ENCODE measurements at places on chromosomes 2 and 18. TPM values are rescaled to one million over a fixed set of nuclear protein-coding genes. Genes with fewer than 3 reads are reported as not detected.

PROKR1 gene
- 0.18 TPM for total RNA-seq

MYCN gene
- total RNA-seq = not detected

POU3F3 gene
- not detected for total RNA-seq

TSPYL6 gene
- total RNA-seq = 8.8 TPM

DNA sequence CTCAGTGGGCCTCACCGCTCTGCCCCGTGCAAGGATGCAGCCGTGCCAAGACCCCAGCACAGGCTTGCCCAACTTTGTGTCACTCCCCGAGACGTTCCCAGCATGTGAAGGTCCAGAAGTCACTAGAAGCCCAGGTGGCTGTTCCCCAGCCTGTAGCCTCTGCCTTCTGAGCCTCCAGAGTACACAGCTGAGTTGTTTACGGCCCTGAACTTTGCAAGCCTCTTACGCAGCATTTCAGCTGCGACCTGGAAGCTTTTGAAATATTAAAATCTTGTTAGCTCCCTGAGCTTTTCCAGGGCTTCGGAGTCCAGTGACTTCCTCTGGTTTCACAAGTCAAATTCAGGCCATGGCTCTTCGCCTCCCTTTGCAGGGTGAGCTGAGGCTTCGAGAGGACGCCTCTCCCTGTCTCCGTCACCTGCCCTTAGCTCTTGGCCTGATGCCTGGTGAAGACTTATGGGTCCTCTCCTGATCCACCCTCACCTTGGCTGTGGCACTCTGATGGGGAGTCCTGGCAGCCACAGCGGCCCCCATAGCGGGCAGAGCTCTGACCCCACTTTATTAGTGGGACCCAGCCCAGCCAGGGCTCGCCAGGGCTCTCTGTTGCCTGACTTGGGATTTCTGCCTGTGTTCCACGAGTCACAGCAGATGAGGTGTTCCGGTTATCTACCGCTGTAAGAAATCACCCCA, 76.5 kb upstream of the HPCAL1 start:
- DNase-seq = no peak

DNA sequence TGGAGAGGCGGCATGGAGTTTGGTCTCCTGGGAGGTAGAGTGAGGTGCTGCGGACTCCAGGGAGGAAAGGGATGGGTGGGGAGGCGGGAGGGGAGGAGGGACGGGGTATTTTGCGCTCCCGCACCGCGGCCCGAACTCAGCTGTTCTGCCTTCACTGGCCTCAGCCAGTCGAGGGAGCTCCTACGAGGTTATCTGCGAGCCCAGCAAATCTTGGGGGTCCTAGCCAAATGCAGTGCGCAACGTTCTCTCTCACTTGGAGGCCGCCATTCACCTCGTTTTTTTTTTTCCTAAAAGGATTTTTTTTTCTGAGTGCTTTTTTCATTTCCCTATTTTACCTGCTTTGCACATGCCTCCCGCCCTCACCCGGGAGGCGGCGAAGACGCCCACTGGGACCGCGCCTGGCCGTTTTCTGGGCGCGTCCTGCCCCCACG, 877 bp upstream of the BCL2L11 start:
- DNase-seq = no peak

- DNase-seq = no peak
Measured at GRCh38 chr2:239300242-239300641, 100.6 kb downstream of the HDAC4 start.

DNA sequence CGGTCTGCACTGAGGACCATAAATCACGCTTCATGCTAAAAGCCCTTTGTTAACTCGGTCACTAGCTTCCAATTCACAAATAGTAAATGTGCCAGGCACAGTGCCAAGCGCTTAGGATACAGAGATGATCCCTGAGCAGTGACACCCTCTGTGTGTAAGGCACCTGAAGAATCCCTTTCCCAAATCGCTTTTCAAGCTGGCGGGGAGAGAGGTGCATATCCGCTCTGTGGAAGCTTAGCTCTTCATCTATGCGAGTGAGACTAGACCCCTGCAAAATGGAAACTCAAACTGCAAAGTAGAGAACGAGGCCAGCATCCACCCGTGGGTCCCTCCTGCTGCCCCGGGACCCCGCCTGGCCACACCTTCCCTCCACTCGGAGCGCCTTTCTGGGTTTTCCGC, 2.4 kb downstream of the PIEZO2 start:
- no peak for DNase-seq

GRCh38 chr18:58256316-58257080, 212.5 kb downstream of the NEDD4L start:
- DNase-seq = no peak

- peak; percentile 77 for DNase-seq
Measured at GRCh38 chr2:26469092-26469710, 8.7 kb downstream of the OTOF start.

DNA sequence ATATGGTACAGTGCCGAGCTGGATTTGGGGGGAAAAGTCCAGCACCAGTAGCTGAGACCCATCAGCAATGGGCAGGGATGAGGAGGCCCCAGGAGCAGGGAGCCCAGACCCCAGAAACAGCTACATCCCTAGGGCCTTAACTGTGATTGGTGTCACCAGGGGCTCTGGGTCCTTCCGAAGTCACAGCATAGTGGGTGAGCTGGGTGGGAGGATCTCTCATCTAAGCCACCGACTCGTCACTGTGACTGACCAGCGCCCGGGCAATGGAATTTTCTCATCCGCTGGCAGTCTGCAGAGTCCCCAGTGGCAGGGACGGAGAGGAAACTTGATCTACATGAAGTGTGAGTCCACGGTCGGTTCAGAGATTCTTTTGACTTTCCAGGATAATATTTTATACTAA, 186.5 kb downstream of the SH3BP4 start:
- DNase-seq = no peak

GRCh38 chr2:183011743-183012142, 26.5 kb downstream of the NCKAP1 start:
- DNase-seq = no peak

DNA sequence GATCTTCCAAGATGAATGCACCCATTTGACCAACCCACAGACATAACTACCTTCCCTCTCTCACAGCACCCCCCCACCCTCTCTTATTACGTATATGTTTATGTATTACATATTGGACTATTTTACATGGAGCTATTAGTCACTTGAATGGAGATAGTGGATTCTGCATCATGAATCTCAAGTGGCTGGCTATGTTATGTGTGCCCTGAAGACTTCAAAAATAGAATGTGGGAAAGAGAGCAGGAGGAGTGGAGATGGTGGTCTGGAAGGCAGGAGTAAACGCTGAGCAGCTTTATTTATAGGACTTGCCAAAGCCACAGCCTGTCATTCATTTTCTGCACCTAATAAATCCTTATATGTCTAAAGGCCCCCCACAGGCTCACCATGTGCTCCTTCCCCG, 4.9 kb downstream of the ANTXR1 start:
- no peak for DNase-seq

- no peak for DNase-seq
Measured at GRCh38 chr2:29834624-29835023, 86.8 kb downstream of the ALK start.

DNA sequence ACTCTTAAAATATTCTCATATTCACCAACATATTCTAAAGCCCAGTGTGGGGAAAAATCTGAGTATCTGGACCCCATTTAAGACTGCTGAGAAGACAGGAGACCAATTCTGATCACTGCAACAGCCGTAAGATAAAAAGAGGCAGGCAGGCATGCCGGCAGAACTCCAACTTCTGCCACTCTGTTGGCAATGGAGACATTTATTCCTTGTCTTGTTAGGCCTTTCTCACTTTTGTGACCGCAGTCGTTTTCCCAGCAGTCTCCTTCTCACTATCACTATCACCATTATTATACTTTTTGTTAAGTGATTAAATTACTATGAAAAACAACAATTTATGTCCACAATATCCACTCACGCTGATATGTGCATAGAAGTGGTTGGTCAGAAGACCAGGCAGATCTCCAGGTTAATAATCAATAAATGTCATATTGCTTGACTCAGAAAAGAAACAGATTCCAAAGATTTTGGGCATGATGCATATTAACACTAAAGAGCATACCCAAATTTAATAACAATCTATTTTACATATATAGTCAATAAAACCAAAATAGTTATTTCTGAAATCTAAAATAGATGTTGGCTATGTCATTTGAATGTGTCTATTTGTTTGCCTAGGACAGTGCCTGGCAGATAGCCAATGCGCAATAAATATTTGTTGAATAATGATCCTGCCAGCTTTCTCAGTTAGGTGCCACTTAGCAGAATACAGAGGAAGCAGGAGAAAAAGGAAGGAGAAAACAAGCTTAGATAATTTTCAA, 38.2 kb downstream of the SESTD1 start:
- no peak for DNase-seq

DNA sequence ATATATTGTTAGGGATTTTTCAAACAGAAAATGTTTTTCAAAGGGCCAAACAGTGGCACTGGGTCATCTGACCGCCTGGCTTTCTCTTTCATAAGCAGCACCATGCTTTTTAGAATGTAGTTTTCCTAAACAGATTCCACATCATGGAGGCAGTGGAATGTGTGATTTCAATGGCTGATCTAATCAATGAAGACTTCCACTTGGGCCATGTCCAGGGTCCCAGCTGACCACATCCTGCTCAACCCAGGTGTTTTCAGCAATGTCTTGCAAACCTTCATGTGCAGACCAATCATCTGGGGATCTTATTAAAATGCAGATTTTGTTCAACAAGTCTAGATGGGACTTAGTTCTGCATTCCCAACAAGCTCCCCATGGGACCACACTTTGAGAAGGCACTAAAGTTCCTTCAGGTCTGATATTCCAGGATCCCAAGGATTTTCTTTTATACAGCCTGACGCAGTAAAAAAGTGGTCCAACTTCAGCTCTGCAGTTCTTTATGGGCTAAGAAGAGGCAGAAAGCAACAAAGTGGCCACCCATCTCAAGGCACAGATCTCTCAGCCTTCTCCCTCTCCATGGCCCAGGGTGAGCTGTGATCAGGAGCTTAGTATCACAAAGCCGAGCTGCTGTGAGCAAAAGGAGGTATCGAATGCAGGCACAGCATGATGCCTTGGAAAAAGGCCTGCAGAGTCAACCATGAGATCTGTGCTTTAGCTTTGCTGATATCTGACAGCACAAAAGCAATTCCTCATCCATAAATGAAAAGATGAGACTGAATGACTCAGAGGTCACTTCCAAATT, 3.7 kb downstream of the ALKAL2 start:
- DNase-seq = no peak

- no peak for DNase-seq
Measured at GRCh38 chr2:122528061-122528460, 772.6 kb downstream of the TSN start.

DNA sequence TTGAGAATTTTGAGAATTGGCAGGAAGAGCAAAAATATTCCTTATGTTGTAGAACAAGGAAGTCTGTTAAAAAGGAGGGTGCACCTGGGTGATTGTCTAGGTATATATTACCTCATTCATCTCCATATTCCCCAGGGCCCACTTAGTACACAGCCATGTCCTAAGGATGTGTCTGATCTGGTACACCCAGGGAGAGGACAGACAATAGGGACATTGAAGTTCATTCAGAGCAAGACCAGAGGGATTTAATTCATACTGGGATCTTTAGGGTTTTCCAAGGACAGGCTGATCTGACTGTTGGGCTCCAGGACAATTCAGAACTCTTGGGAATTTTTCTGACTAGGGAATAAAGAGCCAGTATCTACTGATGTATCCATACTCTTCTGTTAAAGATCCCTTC, 112.1 kb downstream of the PHLPP1 start:
- no peak for DNase-seq

GRCh38 chr2:35526741-35527140, 828.8 kb upstream of the CRIM1 start:
- DNase-seq = no peak

DNA sequence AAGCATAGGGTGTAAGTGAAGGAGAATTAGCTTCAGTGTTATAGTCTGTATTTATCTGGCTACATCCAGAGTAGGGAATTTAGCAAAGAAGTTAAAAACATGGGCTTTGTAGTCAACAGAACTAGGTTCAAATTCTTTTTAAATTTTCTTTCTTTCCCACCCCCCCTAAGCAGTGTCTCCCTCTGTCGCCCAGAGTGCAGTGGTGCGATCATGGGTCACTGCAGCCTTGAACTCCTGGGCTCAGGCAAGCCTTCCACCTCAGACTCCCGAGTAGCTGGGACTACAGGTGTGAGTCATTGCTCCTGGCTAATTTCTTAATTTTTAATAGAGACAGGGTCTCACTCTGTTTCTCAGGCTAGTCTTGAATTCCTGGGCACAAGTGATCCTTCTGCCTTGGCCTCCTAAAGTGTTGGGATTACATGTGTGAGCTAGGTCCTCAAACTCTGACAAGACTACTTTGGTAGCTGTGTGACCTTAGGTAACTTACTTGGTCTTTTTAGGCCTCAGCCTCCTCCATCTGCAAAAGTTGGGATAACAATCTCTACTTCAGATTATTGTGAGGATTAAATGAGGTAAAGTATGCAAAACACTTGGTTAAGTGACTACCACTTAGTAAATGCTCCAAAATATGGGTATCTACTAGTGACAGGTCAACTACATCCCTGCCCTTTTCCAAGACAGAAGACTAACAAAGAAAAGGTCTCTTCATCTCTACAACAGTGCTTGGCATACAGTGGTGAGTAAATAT, 17.8 kb downstream of the DOK1 start:
- peak; percentile 45 for DNase-seq
